ENCODE measurements at places on chromosomes 6 and 20. TPM values are rescaled to one million over a fixed set of nuclear protein-coding genes. Genes with fewer than 3 reads are reported as not detected.

The C2 gene
- 282 TPM for total RNA-seq

The ULBP3 gene
- 3.8 TPM for total RNA-seq

The BCAS4 gene
- 4.3 TPM for total RNA-seq

The PRRT1 gene
- total RNA-seq = 1.4 TPM

DNA sequence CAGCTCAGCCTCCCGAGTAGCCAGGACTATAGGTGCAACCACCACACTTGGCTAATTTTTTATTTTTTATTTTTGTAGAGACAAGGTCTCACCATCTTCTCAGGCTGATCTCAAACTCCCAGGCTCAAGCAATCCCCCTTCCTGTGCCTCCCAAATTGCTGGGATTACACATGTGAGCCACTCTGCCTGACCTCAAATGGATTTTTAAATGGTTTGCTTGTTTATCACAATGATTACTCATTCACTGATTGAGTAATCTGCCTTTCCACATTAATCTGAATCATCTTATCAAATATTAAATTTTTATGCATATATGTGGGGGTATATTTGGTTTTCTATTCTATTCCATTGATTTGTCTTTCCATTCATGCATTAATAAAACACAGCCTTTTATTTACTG, 9.4 kb upstream of the KHDC1L start:
- no peak for DNase-seq

DNA sequence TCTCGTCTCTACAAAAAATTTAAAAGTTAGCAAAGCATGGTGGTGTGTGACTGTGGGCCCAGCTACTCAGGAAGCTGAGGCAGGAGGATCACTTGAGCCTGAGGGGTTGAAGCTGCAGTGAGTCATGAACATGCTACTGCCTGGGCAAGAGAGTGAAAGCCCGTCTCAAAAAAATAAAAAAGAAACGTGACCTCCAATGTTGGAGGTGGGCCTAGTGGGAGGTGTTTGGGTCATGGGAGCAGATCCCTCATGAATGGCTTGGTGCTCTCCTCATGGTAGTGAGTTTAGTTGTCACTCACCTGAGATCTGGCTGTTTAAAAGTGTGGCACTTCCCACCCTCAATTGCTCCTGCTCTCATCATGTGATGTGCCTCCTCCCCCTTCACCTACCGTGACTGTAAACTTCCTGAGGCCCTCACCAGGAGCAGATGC, 24.3 kb downstream of the RBL1 start:
- no peak for DNase-seq

- no peak for DNase-seq
These were observed 13.0 kb downstream of the MOXD1 start for GRCh38 chr6:132388291-132388690.

DNA sequence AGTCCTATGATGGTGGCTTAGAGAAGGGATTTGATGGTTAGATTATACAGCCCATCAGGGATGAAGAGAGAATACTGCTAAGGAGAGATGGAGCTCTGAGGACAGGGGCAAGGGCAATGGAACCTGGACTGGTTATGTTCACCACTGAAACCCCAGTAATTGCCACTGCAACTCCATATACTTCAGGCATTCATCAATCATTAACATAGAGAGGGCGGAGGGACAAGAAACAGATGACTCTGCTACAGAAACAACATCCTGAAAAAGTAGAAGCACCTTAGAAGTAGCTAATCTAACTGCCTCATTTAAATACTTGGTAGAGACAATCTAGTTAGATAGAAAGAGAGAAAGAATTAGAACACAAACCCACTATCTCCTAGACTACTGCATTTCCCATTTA, 89.8 kb downstream of the MDN1 start:
- DNase-seq = no peak

GRCh38 chr6:110366975-110367374, 8.8 kb upstream of the METTL24 start:
- DNase-seq = no peak

- DNase-seq = no peak
These were observed 60.7 kb upstream of the SMLR1 start for GRCh38 chr6:130766239-130767144.

Data from upper lobe of right lung (tissue), 1 donor.